ENCODE measurements at places on chromosomes 16 and 17.

- no peak for DNase-seq
Observed at GRCh38 chr17:7846765-7847661, 7.9 kb upstream of the TMEM88 start.

DNA sequence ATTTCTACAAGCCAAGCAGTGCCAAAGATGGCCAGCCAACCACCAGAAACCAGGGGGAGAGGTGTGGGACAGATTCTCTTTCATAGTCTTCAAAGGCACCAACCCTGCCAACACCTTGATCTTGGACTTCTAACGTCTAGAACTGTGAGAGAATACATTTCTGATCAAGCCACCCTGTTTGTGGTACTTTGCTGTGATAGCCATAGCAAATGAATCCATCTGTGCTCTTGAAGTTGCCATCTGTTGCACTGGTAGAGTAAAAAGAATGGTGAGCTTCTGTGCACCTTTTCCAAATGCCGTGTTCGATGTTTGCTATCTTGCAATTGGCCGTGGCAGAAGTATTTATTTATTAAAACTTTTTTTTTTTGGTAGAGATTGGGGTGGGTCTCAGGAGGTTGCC is 16.7 kb upstream of the ADGRG1 start:
- no peak for DNase-seq

DNA sequence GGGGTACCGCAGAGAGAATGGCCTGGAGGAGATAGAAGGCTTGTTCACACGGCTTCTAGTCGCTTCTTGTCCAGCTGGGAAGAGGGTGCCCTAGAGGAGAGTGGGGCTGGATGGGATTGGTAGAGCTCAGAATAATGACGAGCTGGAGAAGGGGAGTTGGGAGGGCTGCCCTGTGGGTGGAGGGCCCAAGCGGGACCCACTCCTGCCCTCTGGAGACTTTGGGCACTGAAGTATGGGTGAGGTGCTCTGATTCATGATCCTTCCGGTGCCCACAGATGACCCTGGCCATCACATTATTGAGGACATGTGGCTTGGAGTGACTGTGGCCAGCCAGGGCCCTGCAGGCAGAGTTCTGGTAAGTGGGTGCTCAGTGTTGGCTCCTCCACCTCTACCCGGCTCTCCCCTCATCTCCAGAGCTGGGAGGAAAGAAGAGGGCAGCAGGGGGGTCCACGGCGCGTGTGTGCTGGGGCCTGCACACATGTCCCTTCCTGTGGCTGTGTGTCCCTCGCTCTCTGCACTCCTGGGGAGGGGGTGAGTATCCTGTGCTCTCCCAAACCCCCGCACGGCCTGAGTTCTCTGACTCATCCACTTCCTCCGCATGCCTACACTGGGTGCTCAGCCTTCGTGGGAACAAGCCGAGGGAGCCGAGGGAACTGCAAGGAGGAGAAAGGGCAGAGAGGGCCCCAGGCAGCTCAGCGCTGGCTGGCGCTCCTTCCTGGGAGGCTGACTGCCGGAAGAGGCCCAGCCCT is 8.5 kb downstream of the ITGA3 start:
- DNase-seq, result peak; percentile 98

DNA sequence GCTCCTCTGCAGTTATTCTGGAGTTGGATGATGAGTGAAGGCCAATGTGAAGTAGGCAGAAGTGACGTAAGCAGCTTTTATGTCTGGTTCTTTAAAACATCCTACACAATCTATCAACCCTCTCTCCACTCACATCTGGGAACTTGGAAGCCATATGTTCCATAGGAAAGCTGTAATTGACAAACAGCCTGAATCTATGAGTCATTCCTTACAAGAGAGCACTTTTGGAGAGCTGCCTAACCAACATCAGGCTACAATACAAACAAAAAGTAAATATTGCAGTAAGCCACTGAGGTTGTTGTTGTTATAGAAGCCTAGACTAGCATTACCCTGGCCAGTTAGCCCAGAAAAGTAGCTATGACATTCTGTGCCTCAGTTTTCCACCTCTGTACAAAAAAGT is 5.9 kb downstream of the CCL7 start:
- DNase-seq, result peak; percentile 91

GRCh38 chr16:65481956-65482355 is 360.1 kb upstream of the CDH11 start:
- DNase-seq, result no peak

GRCh38 chr17:38421871-38422827 is 6.1 kb upstream of the ARHGAP23 start:
- no peak for DNase-seq

- DNase-seq, result no peak
Observed at GRCh38 chr16:31711344-31711845, 162.2 kb upstream of the ZNF267 start.
